ENCODE measurements at places on chromosomes 5 and 9.

DNA sequence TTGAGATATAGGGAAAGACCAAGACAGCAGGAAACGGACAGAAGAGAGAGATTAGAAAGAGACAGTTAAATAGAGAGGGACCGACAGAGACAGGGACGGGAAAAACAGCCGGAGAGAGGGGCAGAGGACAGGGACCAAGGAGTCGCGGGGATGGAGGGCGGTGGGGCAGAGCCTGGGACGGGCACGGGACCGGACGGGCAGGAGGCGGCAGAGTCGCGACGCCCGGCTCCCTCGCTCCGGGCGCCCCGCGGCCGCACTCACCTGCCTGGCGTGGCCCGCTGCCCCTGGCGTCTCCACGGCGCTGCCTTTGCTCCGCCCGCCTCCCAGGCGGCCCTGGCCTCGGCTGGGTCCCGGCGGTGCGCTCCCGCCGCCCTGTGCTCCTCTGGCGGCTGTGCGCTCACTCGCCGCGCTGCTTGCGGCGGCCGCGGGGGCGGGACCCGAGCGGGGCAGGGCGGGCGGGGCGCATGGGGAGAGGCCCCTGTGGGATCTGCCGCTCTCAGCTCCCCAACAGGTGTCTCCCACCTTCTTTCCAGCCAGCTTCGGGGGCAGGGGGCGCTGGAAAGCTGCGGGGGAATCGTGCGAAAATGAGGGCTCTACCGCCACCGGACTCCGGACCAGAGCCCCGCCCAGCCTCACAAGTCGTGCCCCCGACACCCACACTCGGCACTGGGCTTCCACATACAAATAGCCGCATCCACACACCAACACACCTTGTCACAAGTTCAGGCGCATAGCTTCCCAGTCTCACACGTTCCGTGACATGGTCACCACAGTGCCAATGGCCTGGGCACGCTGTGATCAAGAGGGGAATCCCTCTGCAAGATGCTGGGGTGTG lies at the start of gene ARID3C:
TSS of gene ARID3C (minus strand) at position 411 of the 835 bp plus-strand sequence. CDS start 1,052 bp downstream, outside the sequence.
- peak; percentile 35 for DNase-seq

- no peak for DNase-seq
These were observed 50.6 kb downstream of the SIL1 start for GRCh38 chr5:139147483-139148087.

GRCh38 chr5:151581812-151582583 lies 9.1 kb downstream of the FAT2 start:
- DNase-seq: no peak

- no peak for DNase-seq
These were observed 151.1 kb downstream of the DOCK2 start for GRCh38 chr5:169788168-169788567.

DNA sequence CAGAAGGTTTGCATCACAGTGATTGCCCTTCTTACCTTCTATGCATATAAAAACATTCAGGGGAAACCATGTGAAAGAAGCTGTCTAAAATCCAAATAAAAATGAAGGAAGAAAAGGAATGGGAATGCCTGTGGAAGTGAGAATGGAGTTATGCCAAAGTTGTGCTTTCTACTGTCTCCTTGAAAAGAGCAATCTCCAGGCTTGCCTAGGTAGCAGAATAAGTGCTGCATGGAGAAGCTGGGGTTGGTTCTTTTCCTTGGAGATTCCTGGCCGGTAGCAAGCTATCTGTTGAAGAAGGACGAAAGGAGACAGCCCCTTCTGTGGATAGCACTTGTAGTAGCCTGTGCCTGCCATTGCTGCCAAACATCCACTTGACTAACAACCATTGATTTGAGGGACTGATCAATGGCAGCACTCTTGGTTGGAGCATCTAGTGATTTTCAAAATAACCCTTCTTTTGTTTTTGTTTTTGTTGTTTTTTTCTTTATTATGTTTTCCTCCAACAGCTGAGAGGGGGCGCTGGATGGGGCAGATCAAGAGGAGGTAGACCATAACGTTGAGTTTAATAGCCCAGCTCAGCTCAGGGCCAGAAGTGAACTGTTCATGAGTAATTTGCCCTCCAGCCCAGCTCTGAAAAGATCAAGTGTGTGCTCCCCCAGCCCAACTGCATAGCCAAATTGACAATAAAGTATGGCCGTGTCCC lies 1.6 kb downstream of the PLCXD3 start:
- no peak for DNase-seq

GRCh38 chr5:80752427-80752826 lies 97.6 kb upstream of the DHFR start:
- DNase-seq: no peak

- DNase-seq: no peak
These were observed 116.7 kb upstream of the ZNF366 start for GRCh38 chr5:72623936-72624335.

DNA sequence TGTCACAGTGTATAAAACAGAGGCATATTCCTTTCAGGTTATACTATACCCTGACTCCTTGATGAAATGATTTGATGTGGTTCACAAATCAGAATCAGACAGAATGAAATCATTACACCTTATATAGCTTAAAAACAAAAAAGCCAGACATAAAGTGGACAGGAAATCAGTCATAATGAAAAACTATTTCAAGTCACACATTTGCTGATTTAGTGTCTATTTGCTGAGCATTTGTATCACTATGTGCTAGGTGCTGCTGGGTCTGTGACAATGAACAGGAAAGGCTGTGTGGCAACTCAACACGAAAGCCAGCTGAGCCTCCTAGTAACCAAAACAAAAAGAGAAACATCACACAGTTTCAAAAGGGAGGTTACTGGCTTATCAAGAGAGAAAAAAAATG lies 194.0 kb downstream of the EFNA5 start:
- no peak for DNase-seq

- peak; percentile 39 for DNase-seq
These were observed 557 bp upstream of the PHF2 start for GRCh38 chr9:93575796-93576257.

GRCh38 chr9:23826120-23826629 lies at the start of gene ELAVL2:
Gene ELAVL2, minus strand, starts transcription at chr9:23826240. Its CDS starts 64,006 bp downstream, at chr9:23762234.
- DNase-seq: peak; percentile 18

DNA sequence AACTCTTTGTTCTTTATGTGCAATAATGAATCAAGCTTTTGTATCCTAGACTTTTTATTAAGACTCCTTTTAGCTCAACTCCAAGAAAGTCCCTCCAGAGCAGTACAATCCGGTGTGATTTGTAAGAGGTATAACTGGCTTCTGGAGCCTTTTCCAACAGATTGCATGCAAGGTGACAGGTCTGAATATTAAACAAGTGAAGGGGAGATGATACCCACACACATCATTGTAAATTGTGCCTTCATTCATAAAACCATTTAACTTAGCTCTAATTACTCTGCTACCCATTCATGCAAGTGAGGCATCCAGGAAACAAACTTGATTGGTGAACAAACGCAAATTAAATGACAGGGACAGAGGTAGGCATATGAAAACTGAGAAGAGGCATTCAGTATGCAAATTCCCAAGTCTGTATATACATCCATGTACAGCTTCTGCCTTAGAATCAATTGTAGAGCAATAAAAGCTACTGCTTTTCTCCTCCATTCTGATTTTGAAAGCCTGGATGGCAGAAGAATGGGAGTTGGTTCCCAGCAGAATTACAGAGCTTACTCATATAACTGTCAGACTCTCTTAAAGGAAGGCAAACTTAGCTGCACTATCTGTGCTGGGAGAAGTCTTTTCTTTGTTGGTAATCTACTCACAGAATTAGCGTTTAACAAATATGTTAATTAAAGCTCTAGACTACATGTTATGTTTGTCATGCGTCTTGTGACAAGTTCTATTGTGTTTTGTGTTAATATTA lies 261.0 kb upstream of the CDH6 start:
- DNase-seq: no peak

- no peak for DNase-seq
These were observed 49.2 kb upstream of the SLC44A1 start for GRCh38 chr9:105195259-105195658.

GRCh38 chr9:93112864-93113389 lies 16.9 kb downstream of the CARD19 start:
- no peak for DNase-seq

DNA sequence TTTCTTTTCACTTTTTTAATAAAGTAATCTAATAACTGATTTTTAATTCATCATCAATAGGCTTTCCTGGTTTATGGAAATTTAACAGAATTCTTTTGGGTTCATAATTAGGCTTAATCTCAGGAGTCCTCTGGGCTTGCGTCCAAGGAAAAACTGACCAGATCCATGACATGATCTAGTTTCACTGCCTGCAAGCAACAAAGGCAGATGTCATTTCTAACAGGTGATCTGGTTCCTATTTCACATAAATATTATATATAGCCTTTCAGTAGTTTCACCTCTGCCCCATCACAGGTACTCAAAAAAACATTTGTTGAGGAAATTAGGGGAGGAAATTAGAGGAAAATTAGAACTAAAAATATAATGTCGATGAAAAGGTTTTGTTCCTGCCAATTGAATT lies 126.4 kb downstream of the FBXL17 start:
- no peak for DNase-seq

DNA sequence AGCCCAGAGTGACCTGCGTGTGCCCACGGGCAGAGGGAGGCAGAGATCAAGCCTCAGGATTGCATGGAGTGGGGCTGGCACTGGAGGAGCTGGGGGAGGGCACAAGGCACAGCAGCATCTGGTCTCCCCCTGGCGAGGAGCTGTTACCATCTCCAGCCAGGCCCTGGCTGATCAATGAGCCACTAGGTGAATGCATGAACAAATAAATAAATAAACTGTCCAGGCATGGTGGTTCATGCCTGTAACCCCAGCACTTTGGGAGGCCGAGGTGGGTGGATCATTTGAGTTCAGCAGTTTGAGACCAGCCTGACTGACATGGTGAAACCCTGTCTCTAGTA lies 14.3 kb upstream of the PSMB7 start:
- DNase-seq: no peak

DNA sequence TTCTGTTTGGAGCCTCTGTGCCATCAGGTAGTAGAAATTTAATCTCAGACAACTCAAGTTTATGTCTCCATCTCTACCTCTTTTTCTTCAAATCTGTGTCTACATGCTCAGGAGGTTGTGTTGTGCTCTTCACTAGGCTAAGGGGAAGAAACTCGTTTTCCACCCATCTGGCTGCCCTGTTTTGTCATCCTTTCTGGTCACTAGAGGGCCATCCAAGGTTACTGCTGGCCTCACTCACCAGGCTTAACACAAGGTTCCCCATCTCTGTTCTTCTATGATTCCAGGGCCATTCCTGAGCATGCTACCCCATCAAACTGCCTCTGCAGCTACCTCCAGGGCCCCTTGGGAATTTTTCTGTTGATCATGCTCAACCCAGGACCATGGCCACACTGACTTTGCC lies 213.3 kb upstream of the FBXL7 start:
- DNase-seq: no peak

DNA sequence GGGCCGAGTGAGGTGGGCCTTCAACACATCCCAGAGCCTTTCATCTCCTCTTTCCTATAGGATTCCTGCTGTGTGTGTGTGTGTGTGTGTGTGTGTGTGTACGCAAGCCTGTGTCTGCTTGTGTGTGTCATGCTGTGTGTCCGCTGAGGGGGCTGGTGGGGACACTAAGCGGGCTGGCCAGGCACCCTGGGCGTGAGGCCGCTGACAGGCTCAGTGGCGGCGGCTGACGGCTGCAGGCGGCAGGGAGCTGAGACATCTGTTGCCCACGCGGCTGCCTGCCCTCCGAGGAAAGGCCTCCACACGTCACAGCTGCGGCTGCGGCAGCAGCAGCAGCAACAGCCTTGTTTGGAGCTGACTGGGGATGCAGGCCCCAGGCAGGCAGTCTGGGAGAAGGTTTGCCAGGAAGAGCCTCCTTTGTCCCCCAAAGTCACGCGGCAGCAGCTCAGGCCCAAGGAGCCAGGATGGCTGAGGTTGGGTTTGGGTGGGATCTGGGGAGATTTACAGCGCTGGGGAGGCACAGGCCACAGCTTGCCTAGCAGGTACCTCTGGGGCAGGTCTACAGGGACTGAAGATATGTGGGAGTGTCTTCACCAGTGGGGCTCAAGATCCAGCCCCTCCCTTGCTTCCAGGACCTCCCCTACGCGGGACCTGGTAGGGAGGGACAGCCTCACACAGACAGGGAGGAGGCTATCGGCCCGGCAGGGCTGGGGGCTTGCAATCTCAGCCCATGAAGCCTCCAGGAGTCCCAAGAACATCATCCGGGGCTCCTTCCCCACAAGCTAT lies 1.8 kb downstream of the PDLIM4 start:
- DNase-seq: no peak

DNA sequence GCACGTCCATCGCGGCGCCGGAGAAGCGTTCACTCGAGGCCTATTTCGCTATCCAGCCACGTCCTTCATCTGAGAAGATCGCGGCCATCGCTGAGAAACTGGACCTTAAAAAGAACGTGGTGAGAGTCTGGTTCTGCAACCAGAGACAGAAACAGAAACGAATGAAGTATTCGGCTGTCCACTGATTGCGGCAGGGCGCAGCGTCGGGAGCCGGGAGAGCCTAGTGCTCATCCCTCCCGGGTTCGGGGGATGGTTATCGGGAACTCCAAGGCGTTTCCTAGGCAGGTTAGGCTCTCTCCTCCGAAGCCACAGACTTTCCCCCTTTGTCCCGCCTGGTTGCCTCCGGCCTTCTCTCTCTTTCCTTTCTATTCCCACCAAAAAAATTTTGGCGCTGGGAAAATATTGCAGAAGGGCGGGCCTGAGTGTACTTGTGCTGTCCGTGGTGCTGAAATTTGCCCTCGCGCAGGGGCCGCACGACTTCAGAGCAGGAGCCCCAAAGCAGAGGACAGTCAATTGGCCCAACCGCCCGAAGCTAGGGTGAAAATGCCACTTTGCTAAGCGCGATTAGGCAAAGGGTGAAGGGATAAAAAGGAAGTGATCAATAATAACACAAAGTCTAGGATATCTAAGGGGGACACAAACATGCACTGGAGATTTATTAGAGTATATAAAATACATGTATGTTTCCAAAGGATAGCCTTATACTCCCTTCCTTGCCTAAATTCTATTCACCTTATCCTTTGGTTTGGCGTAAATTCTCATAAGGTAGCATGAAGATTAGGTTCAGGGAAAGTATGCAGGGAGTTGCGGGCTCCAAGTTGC lies 1.8 kb downstream of the POU4F3 start:
- DNase-seq: no peak

GRCh38 chr5:16135003-16135402 lies 44.6 kb downstream of the MARCHF11 start:
- DNase-seq: no peak

- no peak for DNase-seq
These were observed 238.8 kb downstream of the GADD45G start for GRCh38 chr9:89843591-89843990.

DNA sequence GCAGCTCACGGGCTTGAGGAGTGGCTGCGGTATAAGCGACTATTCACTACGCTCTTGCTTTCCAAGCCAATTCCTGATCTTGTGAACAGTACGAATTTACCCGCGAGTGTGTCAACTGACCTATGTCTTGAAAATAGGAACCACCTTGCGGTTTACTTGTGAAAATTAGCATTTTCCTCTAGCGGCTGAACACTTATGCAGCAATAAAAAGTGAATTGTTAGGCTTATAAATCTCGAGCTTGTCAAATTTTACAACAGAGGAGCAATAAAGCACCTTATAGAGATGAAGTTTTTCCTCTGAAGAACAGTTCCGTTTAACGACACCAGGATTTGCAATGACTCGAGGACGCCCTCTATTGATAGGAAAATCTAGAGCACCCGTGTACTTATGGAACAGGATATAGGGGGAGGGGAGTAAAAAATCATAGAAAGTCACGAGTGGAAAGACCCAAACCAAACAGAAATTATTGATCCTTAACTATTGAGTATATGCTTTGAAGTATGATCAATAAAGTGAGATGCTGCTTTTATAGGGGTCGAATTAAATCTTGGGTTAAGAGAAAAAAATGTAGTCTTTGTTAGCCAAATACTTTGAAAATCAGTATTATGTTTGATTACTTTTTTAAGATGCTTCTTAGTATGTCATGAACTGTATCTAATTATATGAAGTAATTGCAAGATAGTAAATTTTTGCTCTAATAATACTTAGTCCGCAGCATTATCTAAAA lies 1.9 kb upstream of the RGMB start:
- peak; percentile 50 for DNase-seq

Measured in activated T-cell treated with anti-CD3 and anti-CD28 coated beads for 24 hours (primary cell).